SJCRH30 (cell line): ENCODE measurements at places on chromosomes 3 and 15. TPM values are rescaled to one million over a fixed set of nuclear protein-coding genes. Genes with fewer than 3 reads are reported as not detected.

The STAB1 gene
- total RNA-seq = not detected in 2 replicates

The TMED3 gene
- 31.9 and 36.0 TPM in 2 replicates for total RNA-seq

The GRIP2 gene
- 0.57 and 0.96 TPM in 2 replicates for total RNA-seq

The UBA7 gene
- total RNA-seq = 0.85 and 0.99 TPM in 2 replicates

The CHRM5 gene
- not detected in 2 replicates for total RNA-seq

The TTLL13 gene
- total RNA-seq = not detected in 2 replicates

The TBC1D5 gene
- 45.4 and 59.4 TPM in 2 replicates for total RNA-seq

The EPHB1 gene
- 2.1 and 2.5 TPM in 2 replicates for total RNA-seq

The CHST2 gene
- total RNA-seq = 2.3 and 2.6 TPM in 2 replicates

The GOLGA6L4 gene
- 0.18 and 0.28 TPM in 2 replicates for total RNA-seq

The PIERCE2 gene
- 0.20 TPM in 1 of 2 replicates, not detected in the other for total RNA-seq

The SPTSSB gene
- 0.12 and 0.18 TPM in 2 replicates for total RNA-seq

The CDC25A gene
- total RNA-seq = 83.1 and 92.0 TPM in 2 replicates

The AGBL1 gene
- 0.08 TPM in 1 of 2 replicates, not detected in the other for total RNA-seq

The ZNF502 gene
- total RNA-seq = 1.0 and 1.2 TPM in 2 replicates

The LYZL4 gene
- total RNA-seq = not detected in 2 replicates

The CHRNA5 gene
- total RNA-seq = 19.2 and 21.7 TPM in 2 replicates

The UBXN7 gene
- total RNA-seq = 28.9 and 32.4 TPM in 2 replicates

The PFN2 gene
- total RNA-seq = 380 and 402 TPM in 2 replicates

The TTC21A gene
- total RNA-seq = 0.36 and 0.56 TPM in 2 replicates

The FOXB1 gene
- 0.51 and 0.76 TPM in 2 replicates for total RNA-seq

The GOLGA8A gene
- total RNA-seq = 13.5 and 22.2 TPM in 2 replicates

The CLDN11 gene
- 0.30 and 0.33 TPM in 2 replicates for total RNA-seq

The RTP1 gene
- not detected in 2 replicates for total RNA-seq

The ATP2C1 gene
- total RNA-seq = 38.2 and 40.2 TPM in 2 replicates

The SPATA12 gene
- total RNA-seq = 0.10 TPM in 1 of 2 replicates, not detected in the other

The MESP2 gene
- total RNA-seq = not detected in 2 replicates

The MFAP1 gene
- total RNA-seq = 44.2 and 48.4 TPM in 2 replicates

The DUOXA2 gene
- not detected in 2 replicates for total RNA-seq

The TP63 gene
- 0.71 and 1.1 TPM in 2 replicates for total RNA-seq

The ISLR2 gene
- 0.30 TPM in 1 of 2 replicates, not detected in the other for total RNA-seq

The MNS1 gene
- 8.2 and 10.6 TPM in 2 replicates for total RNA-seq

The SNX22 gene
- total RNA-seq = 1.5 and 1.6 TPM in 2 replicates

The SLC12A1 gene
- total RNA-seq = not detected in 2 replicates

The CFAP100 gene
- not detected in 2 replicates for total RNA-seq
